ENCODE measurements at places on chromosomes 6 and 20.
A peak's percentile ranks its signal among the peaks of the same experiment; 100 is the strongest.

DNA sequence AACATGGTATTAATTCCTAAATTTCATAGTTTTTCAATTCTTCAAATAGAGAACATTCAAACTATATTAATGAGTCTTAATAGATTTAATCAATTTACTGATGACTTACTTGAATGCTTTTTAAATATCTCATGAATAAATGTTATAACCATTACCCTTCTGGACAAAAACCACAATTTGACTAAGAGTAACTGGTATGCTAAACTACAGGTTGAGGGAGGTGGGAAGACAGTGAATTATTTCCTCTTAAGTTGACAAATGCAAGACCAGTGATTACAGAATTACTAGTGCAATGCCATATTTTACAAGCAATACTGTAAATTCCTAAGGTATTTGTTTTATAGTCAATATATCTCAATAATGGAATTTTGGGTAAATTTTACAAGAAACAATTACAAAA is 65.1 kb downstream of the REV3L start:
- DNase-seq, result no peak

DNA sequence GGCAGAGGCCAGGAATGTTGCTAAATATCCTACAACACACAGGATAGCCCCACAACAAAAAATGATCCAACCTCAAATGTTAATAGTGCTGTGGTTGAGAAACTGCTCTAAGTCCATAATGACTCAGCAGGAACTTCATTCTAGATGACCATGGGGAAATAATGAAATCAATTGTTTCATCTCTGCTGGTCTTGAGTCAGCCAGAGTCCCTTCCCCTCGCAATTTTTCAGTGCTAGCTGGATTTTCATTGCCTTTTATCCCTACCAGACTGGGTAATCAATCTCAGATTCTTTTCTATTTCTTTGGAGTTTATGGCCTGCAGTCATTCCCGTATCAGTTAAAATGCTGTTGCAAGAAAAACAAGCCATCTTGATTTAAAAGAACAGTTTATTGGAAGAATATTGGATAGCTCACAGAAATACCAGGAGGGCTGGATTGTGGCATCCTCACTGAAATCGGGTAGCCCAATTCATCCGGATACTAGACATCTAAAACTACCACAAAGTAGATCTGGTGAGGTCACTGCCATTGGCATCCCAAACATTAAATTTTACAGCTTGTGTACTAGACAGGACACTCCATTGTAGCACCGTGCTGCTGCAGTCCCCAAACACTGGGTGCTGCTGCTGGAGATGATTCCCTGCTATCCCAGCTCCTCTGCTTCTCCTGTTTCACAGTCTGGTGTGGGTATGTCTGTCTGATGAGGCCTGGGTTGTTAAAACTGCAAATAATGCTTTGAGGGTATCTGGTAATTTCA is 30.3 kb upstream of the POPDC3 start:
- no peak for DNase-seq

GRCh38 chr6:75581231-75581630 is 20.4 kb upstream of the SENP6 start:
- no peak for DNase-seq

DNA sequence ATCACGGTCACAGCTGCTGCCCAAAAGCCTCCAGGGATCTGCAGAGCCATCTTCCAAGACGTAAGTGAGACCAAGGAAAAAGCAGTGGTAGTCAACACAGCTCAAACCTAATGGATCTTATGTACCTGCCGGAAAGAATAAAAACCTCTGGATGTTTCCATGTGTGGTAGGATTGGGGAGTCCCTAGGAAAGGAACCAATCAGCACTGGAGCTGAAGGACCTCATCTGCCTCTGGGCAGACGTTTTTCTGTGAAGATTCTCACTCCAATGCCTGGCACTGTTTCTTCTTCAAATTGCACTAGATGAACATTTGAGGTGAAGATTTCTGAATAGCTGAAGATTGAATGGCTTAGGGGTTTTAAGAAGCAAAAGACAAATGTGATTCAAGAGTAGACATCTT is at the start of gene HLA-DQB2:
Gene HLA-DQB2, minus strand, starts transcription at position 112 of the 400 bp plus-strand sequence. Its CDS starts 62 bp downstream, at position 50.
- no peak for DNase-seq

DNA sequence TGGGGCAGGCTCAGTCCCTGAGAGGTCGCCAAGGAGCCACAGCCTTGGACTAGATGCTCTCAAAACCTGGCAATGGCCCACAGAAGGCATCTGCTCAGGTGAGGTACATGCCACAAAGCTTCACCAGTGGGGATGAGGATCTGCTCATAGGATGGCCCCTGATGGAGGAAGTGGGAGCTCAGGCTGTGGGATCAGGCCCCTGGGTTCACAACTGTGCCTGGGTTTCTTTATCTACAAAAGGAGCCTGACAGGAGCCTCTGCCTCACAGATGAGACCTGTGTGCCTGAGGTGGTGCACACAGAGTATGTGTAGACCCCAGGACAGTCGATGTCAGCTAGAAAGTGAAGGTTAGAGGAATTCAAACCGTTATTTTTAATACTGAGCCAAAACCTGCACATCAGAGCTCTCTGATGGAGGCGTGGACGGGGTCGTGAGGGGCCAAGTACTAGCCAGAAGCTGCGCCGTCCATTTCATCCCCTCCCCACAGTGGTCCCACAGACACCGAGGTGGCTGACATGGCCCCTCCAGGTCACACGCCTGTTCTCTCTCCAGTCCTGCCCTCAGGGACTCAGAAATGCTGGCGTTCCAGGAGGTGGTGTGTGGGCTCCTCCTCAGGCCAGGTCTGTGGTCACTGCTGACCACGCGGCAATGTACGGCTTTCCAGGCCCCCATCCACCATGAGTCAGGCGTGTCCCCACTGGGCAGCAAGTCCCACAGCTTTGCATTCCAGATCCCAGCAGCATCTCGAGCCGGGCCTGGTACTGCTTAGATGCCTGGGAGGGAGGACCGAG is 33.3 kb downstream of the NTSR1 start:
- no peak for DNase-seq

GRCh38 chr6:12527339-12527738 is 189.2 kb upstream of the PHACTR1 start:
- no peak for DNase-seq

DNA sequence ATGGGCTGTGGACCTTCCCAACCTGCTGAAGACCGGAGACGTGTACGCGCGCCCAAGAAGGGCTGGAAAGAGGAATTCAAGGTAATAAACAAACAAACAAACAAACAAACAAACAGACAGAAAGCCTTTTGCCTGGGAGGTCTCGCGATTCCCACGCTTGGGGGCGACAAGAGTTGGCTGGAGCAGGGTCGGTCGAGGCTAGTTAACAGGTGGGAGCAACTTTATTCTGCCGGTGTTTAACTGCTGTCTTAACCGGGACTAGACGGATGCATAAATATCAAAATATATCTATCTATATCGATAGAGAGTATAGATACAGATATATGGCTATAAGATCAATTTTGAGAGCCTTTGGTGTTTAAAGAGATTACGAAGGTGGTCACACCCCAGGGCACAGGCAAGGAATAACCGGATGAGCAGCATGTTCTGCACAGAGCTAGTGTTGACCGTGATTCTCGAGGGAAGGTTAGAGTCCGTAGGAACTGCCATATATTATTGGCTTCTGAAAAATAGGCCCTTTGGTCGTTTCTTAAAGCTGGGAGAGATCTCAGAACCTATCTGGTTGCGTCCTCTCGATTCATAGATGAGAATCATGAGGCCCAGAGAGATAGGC is 514 bp downstream of the STMND1 start:
- DNase-seq, result no peak

DNA sequence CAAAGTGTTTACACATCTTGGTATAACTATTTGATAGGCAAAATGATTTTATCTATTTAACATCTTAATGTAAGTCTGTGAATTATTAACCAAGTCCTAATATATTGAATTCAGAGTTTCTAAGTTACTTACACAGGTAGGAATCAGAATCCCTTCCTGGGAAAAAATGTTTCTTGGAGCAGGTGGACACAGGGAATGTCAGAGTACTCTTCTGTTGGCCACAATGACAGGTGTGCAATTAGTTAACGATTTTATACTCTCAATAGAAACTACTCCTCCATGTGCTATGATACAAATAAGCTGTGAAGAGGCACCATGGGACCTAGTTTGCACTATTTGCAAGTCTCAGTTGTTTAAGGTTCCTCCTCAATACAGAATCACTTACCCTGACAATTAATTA is 821 bp upstream of the TAAR5 start:
- DNase-seq, result no peak

DNA sequence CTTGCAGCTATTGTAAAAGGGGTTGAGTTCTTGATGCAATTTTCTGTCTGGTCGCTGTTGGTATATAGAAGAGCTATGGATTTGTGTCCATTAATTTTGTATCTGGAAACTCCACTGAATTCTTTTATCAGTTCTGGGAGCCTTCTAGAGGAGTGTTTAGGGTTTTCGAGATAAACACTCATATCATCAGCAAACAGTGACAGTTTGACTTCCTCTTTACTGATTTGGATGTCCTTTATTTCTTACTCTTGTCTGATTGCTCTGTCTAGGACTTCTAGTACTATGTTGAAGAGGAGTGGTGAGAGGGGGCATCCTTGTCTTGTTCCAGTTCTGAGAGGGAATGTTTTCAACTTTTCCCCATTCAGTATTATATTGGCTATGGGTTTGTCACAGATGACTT is 120.8 kb upstream of the SSTR4 start:
- DNase-seq, result no peak

DNA sequence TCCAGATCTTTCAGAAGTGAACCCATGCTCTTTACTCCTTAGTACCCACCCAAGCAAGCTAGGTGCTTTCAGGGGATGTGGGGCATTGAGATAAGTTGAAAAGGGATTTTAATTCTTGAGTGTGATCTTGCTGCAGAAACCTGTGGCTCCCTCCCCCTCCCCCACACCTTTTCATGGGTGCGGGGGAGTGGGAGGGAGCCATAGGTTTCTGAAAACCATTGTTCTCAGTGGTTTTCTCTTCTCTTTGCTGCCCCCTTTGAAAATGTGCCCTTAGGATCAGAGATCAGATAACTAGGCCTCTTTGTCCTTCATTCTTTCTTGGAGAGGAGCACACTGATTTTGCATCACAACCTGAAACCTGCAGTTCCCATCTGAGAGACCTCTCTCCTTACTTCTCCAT is 2.4 kb downstream of the PCSK2 start:
- no peak for DNase-seq

- DNase-seq, result no peak
These were observed 90.5 kb downstream of the MAN1A1 start for GRCh38 chr6:119259027-119259426.

GRCh38 chr6:148404456-148405054 is 61.9 kb downstream of the SASH1 start:
- no peak for DNase-seq

- no peak for DNase-seq
These were observed 51.3 kb downstream of the CNR1 start for GRCh38 chr6:88114838-88115237.

DNA sequence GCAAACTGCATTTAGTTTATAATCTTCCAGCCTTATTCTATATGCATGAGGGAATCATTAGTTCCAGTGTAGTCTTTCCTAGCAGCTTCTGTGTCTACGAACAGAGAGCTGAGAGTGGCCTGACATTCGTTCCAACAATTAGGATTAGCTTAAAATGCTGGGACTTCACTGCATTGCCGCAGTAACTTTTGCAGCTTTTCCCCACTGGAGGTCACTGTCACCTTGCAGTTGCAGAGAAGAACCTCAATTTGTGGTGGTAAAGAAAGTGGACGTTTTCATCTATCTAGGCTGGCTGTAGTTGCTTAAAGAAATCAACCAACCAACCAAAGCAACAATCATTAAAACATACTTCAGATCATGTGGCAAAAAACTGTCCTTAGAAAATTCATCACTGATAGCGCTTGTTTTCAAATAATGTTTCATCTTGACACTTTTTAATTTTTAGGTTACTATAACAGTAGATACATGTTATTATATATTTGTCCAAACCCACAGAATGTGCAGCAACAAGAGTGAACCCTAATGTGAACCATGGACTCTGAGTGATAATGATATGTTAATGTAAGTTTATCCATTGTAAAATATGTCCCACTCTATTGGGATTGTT is 12.2 kb downstream of the MYLK4 start:
- peak; percentile 11 for DNase-seq

DNA sequence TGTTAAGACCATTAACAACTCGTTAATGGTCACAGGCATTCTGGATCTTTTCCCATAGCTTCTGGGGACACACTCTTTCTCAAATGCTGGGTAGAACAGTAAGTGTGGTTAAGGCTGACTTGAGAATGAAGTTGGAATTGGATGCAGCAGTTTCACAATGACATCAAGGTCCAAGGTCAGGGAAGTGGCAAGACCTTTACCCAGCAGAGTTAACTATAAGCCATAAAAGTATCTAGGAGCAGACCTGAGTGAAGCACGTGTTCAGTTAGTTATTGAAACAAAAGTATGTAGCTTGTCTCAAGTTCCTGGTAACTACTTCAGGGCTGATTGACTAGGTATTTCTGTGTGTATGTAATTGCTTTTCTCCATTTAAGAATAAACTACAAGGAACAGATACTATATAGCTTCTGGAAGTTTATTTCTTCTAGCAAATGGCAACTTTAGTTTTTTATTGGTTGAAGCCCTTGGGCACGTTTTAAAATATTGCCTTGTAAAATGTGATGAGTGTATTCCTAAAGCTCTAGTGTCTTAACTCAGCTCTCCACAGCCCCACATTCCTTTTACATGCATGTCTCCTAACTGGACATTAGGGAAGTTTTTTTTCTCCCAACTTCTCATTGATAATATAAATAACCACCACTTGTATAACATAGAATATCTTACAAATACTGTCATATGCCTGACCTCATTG is 479.0 kb upstream of the CITED2 start:
- no peak for DNase-seq

- DNase-seq, result no peak
These were observed 564.3 kb upstream of the MARCKS start for GRCh38 chr6:113292646-113293422.

DNA sequence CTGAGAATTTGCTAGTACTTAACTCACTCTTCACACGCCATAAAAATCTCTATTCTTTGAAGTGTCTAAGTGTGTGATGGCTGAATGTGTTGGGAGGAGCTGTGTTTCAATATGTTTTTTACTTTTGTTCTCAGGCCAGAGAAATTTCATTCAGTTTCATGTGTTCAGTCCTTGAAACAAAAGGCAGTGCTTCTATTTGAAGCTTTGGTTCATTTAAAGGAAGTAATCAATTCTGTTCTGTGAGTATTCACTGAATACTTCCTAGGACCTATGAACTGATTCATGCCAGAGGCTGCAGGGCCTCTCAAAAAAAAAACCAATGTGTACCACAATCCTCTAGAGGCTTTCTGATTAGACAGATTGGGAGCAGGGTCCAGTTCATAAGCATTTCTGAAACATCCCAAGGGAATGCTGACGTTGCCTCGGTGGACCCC is 12.4 kb upstream of the F13A1 start:
- DNase-seq, result no peak

GRCh38 chr6:80094017-80094416 is 12.5 kb upstream of the BCKDHB start:
- DNase-seq, result no peak

Data from stimulated activated CD8-positive, alpha-beta memory T cell treated with anti-CD3 and anti-CD28 coated beads, Interleukin-4, amount 100 ng/mL, for 24 hours (primary cell).